ENCODE measurements at places on chromosomes 5 and 9.

GRCh38 chr5:64980176-64980575, 211.4 kb downstream of the CWC27 start:
- no peak for DNase-seq

GRCh38 chr9:21903380-21903965, 90.7 kb downstream of the CDKN2A start:
- no peak for DNase-seq

DNA sequence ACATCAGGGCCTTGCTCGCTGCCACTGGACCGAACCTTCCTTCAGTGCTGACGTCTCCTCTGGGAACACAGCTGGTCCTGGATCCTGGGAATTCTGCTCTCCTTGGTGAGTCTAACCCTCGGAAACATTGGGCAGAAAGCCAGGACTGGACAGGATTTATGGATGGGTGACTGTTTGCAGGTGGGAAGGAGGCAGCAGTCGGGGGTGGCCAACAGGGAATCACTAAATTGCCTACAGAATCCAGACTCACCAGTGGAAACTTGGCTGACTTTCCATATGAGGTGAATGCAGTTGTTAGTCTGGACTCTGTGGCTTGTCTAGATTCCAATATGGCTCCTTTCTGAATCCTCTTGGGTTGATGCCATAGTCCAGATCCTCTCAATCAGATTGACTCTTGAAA, 203.1 kb downstream of the SAXO1 start:
- no peak for DNase-seq

DNA sequence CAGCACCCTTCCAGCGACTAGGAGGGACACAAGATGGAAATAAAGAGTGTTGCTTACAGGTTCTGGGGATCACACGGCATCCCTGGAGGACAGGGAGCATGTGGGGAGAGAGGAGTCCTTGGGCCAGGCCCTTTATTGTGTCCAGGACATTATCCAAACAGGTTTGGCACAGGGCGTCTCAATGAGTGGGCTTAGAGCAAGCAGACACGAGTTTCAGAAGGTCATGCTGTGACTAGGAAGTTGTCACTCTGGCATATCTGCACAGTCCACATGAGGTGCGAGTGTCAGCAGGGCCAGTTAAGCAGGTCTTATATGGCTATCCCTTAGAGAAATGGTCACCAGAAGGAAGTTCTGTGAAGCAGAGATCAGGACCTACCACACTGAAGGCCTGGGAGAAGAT, 174.5 kb upstream of the OTULINL start:
- no peak for DNase-seq

DNA sequence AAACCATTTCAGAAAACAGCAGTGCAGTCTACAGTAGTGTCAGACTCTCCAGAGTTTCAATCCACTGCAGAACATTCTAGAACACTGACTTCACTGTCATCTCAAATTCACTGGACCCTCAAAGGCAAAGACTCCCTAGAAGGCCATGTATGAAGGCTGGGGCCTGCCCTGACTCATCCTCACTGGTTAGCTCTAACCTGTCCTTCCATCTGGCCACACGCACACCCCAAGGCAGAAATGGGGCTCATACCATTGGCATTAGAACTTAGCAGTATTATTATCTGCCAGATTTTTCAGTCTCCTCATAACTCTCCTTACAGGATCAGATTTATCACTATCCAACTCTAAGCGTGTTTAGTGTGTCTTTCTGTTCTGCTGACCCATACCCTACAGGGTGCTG, 20.4 kb downstream of the S1PR3 start:
- no peak for DNase-seq
